ENCODE measurements at places on chromosomes 7 and 10.

DNA sequence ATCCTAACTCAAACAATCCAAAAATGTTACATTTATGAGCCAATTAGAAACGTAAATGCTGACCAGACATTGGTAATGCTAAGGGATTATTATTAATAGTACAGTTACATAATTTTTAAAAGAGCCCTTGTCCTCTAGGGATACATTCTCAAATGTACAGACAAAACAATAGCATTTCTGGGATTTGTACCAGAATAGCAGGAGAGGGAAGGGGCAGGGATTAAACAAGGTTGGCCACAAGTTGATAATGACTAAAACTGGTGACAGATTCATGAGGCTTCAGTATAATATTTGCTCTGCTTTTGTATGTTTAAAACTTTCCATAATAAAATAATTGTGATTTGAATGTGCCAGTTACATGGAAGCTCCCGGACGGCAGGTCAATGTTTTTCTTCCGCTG, 27.0 kb downstream of the HSPA12A start:
- DNase-seq: no peak

GRCh38 chr7:1268866-1269265, 36.2 kb downstream of the UNCX start:
- no peak for DNase-seq

DNA sequence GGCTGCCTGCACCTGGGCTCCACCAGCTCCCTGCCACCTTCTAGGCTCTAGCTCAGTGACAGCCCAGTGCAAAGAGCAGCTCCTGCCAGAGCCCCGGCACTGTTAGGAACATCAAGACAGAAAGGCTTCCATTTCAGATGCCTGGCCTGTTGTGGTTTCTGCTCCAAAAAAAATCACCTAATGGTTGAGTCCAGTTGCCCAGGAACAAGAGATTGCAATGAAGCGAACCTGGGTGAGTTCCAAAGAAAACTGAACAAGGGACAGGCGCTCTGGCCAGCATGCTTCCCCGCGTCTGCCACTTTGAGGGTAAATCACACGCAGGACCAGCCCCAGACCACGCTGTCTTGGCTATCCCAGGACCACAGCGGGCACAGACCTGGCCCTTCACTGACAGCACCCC, 47.0 kb upstream of the RASGEF1A start:
- no peak for DNase-seq

- DNase-seq: no peak
Measured at GRCh38 chr10:118809357-118810220, 54.8 kb upstream of the CACUL1 start.

GRCh38 chr7:25597946-25598345, 369.7 kb upstream of the NPVF start:
- no peak for DNase-seq

GRCh38 chr7:138625849-138626230, 75.3 kb downstream of the SVOPL start:
- no peak for DNase-seq

GRCh38 chr10:49567810-49568209, 28.9 kb upstream of the ERCC6 start:
- no peak for DNase-seq

DNA sequence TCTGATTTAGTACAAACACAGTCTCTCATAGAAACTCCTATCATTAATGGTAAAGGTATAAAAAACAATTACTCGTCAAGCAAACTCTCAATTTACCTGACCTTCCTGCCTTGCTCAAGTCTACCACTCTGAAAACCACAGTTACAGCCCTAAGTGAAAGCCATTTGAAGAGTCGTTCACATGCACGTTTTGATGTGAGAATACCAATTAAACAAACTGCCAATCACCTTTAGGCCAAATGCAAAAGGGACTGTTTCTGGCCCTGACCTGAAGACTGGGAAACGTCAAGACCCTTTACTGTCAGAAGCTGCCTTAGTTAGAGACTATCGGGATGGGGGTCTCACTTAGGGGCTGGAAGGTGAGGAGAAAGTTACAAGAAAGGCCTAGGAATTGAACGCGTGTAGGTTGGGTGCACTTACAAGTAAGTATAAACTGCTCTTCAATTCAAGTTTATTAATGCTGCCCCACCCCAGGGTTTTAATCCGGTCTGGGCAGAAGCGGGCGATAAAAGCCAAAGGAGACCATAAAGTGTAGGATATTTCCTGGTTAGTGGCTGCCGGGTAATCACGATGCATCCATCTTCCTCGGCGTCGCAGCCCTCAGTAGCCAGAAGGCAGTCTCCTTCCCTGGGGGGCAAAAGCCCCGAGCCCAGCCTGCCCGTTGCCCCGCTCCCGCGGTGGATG, 935 bp downstream of the TM9SF3 start:
- DNase-seq: no peak

- no peak for DNase-seq
Measured at GRCh38 chr10:3046210-3046779, 21.1 kb upstream of the PFKP start.
